NCI-H526 (cell line): ENCODE measurements at places on chromosomes 12 and 14.

GRCh38 chr14:88993946-88994345 lies 169.5 kb downstream of the TTC8 start:
- no peak for DNase-seq

GRCh38 chr12:4450551-4451112 lies 5.0 kb upstream of the FGF6 start:
- peak; percentile 77 for DNase-seq

DNA sequence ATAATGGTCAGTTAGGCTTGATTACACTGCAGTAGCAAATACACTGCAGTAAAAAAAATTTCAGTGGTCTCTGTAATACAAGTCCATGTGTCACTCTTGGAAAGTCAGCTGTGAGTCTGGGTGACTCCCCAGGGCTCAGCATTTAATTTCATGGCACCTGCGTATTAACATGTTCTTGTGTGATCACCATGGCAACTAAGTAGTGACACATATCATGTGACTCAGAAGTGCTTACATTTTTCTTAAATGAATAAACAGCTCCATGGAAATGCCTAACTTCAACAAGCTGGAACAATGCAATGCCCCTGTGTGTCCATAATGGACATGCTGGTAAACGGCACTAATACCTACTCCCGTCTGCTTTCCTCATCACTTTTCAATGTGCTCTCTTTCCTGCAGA lies 88.5 kb upstream of the ANO4 start:
- no peak for DNase-seq

DNA sequence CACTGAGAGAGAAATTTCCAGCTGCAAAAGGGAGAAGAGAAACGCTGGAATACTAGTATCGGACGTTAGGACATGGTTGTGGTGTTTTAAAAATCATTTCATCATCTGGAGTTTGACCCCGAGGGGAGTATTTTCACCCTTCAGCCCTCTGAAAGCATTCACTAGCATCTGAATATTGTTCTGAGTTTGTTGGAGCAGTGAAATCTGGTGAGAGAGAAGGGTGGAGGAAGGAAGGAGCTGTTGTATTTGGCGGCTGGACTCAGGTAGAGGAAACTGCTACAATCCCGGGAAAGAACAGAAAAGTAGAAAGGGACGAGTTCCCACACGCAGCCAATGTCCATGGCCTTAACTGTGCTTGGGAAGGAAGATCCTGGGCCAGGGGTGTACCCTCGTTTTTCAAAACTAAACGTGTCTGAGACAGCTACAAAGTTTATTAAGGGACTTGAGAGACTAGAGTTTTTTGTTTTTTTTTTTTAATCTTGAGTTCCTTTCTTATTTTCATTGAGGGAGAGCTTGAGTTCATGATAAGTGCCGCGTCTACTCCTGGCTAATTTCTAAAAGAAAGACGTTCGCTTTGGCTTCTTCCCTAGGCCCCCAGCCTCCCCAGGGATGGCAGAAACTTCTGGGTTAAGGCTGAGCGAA lies 896 bp upstream of the CDKN1B start:
- peak; percentile 43 for DNase-seq

GRCh38 chr12:49865782-49866135 lies 22.9 kb upstream of the BCDIN3D start:
- DNase-seq, result no peak

DNA sequence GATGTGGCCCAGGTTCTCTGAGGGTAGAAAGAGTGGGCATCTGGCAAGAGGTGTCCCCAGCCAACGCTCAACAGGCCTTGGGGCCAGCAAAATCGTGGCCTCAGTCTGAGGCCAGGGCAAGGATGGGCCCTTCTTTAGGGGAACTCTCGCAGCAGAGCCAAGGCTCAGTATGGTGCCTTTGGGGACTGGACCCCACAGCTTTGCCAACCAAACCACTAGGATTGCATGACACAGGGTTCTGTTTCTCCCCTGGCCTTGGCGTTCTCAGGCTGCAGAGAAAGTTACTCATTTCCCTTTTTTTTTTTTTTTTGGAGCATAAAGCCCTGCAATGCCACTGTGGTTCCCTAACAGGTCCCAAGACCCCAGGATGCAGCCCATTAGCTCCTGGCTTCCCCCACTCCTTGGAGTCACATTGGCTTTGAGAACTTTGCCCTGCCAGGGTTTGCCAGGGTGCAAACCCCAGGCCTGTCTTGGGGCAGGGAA lies 100.6 kb downstream of the LGMN start:
- no peak for DNase-seq

- DNase-seq, result no peak
These were observed 14.4 kb downstream of the SPRYD3 start for GRCh38 chr12:53064613-53065436.

DNA sequence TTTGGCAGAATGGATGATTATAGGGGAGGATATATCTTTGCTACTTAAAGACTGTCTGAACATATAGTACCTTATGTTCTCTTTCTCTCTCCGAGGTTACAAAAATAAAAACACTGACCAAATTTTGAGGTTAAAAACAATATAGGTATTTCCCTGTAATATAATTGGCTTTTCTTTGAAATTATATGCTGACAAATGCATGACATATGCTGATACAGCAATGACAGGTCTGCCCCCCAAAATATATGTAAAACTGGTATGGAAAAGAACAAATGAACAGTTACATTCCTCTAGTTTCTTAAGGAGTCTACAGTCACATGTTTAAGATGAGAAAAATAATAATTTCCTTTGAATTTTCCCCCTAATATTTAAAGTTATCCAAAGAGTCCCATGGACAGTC lies 405.7 kb downstream of the SOX5 start:
- DNase-seq, result no peak

- DNase-seq, result peak; percentile 90
These were observed 16.5 kb upstream of the KRT78 start for GRCh38 chr12:52865090-52865944.

DNA sequence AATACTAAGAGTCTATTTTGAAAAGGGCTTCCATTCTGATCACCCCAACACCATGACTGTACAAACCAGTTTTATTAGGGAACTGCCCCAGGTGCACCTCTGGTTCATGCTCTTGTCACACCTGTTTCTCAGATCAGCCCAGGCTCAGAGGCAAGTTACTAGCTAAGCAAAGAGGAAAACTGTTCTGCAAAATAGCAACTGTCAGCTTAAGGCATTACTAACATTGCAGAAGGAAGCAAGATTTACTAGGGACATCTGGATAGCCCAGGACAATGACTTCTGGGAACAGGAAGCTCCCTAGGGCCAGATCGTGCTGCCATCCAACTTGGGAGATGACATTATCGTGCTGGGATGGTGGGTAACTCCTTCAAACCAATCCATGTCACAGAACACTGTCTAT lies 30.1 kb downstream of the ANAPC7 start:
- DNase-seq, result no peak

- DNase-seq, result peak; percentile 81
These were observed at the start of gene ISM2 for GRCh38 chr14:77498120-77498979. Gene ISM2 (minus strand): TSS chr14:77498816. CDS start chr14:77498793, 23 bp downstream.

DNA sequence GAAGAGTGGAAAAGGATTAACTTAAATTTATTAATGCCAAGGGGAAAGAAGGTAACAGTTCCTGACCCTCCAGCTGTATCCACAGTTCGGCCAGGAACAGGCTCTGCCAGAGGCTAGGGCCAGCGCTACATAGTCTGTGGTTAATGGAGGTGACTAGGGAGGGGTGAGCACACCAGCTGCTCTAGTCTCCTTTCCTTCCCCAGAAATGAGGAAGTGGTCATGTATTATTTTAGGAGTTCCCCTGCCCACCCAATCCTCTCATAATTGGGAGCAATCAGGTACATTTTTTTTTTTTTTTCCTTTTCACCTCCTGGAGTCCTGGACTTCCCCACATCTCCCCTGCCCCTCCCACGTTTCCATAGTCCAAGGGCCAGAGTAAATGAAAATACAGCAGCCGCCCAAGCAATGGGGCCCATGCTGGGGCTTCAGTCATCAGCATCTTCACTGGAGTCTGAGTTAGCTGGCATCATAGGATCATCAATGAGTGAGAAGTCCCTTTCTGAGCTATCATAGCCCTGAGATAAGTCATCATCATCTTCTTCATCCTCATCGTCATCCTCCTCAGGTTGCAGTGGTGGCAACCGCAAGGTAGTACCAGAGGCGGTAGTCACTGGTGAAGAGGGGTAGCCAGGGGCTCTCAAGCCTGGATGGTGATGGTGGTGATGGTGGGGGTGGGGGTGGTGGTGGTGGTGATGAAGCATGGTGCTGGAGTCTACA lies 1.5 kb upstream of the SUPT16H start:
- DNase-seq, result no peak

DNA sequence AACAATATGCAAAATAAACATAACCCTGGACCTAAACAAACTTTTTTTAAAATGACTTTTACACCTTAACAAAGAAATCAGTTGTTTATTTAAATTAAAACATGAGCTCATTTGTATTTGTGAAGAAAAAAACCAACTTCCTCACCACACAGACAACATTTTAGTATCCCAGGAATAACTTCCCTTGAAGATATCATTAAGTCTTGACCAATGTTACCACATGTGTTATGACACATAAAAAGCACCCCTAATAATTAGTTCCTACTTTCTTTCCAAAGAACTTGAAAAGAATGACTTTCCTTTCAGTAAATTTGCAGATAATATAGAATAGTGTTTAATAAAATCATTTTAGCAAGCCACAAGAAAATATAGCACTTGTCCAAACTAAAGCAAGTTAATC lies 42.4 kb downstream of the DUSP16 start:
- no peak for DNase-seq

GRCh38 chr12:47894652-47895051 lies 10.1 kb downstream of the VDR start:
- DNase-seq, result no peak

DNA sequence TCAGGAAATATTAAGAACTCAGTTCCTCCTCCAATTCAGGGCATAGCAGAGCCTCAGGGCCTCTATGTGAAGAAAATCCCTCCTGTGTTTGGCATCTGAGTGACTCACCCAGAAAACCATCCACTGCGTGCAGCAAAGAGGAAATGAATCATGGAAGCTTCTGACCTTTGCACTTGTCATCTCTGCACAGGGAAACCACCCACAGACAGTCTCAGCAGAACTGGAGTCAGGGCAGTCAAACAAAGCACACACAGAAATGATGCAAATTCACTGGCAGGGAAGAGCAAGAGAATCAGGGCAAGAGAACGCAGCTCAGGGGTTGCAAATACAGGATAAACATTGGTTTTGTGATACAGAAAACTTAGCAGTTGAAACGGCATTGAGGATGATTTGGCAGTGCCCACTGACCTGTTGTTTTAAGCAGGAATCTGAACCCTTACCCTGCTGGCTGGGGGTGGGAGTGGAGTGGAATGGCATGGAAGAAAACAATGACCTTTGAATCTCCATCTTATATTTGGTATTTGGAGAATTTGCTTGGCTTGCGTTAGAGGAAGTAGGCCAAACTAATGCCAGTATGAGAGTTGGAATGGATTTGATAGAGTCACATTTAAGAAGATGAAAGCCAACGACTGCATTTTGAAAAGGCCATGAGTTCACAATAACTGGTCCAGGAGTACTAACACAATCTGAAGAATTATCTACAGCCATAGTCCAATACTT lies 53.5 kb downstream of the PHLDA1 start:
- peak; percentile 91 for DNase-seq

DNA sequence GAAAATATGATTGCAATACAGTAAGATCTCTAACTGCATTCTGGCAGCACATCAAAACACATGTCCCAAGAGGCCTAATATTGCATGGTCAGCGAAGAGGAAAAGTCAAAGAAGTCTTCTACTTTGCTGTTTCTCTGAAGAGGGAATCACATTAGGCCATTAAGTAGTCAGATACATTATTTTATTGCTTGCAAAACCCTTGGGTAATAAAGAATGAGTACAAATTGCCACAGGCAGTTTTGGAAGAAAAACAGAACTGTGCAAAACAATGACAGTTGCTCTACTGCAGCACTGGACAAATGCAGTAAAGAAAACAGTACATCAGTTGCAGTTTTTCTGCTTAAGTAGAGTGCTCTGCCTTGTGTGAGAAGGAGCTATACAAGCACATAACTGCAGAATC lies 211.9 kb downstream of the MED13L start:
- no peak for DNase-seq

DNA sequence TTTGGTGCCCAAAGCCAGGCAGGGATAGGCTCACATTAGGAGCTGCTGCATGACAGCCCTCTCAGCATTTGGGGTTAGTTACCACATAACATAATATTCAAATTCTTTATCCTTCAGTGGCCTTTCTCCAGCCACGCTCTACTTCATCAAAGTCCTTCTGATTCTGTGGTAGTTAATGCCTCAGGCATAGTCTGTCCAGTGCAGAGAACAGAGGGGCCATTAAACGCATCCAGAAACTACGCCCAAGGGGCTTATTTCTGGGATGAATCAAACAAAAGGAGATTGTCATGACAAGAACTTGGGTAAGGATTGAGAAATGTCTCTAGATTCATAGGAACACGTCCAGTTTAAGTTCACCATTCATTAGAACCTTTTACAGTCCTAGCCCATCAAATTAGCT lies 183.4 kb upstream of the PLXNC1 start:
- DNase-seq, result no peak

GRCh38 chr12:99067171-99067785 lies 422.2 kb downstream of the APAF1 start:
- DNase-seq, result no peak

- DNase-seq, result no peak
These were observed 25.9 kb downstream of the TRIM9 start for GRCh38 chr14:51069055-51069454.

DNA sequence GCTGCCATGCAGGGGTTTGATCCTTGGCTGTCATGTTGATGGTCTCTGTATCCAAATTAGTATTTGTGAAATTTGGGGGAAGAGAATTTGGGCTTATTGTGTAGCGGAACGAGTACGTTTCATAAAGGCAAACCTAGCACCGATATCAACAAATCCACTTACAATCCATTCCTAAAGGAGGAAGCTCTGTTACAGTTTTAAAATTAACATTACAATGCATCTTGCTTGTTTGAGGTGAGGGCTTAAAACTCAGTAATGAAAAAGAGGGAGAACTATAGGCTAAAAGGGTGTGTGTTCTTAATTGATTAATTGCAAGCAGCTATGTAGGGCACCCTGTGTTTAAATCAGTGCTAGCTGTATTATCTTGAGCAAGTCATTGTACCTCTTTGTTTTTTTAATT lies 13.7 kb downstream of the RASSF3 start:
- no peak for DNase-seq

- DNase-seq, result no peak
These were observed 79.9 kb downstream of the BBS10 start for GRCh38 chr12:76268267-76268666.

GRCh38 chr12:58915634-58916033 lies 4.7 kb downstream of the LRIG3 start:
- DNase-seq, result no peak

DNA sequence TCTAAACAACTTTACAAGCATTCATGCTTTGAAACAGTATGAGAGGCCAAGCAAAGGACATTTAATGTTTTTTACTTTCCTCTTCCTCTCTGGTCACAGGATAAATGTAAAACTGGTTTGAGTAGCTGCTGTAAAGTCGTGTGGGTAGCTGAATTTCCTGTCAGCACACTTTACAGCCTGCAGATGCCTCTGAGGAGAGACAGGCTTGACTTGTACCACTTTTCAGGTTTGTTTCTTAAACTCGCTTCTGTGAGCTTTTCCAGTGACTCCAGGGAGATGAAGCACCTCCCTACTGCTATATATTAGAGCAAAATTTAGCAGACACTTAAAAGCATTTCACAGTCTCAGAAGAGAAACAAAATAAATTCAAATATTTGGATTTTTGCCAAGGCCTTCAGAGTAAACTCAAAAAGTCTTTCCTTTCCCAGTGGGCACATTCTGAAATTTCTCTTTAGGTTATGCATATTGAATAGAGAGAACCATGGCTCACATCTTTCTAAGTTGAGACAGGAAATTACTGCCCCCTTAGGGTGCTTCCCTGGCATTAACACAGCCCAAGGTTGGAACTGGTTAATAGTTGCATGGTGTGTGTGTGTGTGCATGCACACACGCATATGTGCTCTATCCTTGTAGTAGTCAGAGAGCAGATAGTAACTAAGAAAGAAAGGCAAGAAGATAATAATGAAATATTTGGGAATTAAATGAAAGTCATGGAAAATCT lies 557.3 kb upstream of the MIS18BP1 start:
- no peak for DNase-seq
